ENCODE measurements at places on chromosomes 12 and 14.

DNA sequence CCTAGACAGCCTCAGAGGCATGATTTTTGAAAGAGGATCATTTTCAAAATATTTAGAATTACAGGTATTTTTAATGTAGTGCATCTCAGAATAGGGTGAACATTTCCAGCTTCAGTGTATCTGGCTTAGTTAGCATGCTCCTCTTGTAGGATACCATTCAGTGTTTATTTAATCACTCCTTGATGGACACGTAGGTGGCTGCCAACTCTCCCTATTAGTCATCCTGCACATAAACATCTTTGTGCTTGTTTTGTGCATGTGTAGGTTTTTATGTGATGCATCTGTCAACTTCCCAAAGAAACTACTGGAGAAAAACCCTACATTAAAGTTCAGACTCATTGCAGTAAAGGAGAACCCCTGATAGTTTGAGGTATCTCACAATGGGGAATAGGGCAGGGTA is 52.5 kb upstream of the RBM19 start:
- no peak for DNase-seq

GRCh38 chr14:33837943-33838683 is 112.8 kb downstream of the EGLN3 start:
- no peak for DNase-seq

DNA sequence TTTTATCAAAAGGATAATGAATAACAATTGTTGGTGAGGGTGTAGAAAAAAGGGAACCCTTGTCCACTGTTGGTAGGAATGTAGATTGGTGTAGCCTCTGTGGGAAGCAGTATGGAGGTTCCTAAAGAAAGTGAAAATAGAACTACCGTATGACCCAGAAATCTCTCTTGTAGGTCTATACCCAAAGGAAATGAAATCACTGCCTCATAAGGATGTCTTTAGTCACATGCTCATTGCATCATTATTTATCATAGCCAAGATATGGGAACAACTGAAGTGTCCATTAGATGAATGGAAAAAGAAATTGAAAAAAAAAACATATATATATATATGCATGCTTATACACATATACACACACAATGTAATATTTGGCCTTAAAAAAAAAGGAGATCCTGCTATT is 158.8 kb upstream of the NPAS3 start:
- DNase-seq, result no peak

- DNase-seq, result no peak
Observed at GRCh38 chr12:11804130-11804529, 154.7 kb downstream of the ETV6 start.

- no peak for DNase-seq
Observed at GRCh38 chr14:32458720-32459119, 129.6 kb downstream of the AKAP6 start.

- no peak for DNase-seq
Observed at GRCh38 chr12:62426089-62426488, 40.5 kb upstream of the MON2 start.

GRCh38 chr12:123280971-123281370 is 9.3 kb upstream of the CDK2AP1 start:
- no peak for DNase-seq

DNA sequence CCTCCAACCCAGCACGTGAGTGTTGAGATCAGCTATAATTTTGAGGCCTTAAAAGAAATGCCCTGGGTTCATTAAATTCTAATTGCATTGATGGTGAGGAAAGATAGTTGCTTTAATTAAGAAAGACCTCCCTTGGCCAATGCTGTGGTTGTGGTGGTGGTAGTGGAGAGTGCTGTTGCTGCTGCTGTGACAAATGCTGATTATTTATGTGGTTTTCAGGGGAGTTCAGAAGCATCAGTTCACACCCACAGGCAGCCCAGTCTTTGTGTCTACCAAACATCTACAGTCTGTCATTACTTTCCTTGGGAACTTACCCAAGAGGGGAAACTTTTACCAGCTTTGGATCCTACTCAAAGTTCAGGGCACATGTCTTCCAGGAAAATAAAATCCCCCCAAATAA is 178.4 kb upstream of the PARP11 start:
- DNase-seq, result no peak

GRCh38 chr14:104318558-104319490 is 180.4 kb downstream of the KIF26A start:
- no peak for DNase-seq

DNA sequence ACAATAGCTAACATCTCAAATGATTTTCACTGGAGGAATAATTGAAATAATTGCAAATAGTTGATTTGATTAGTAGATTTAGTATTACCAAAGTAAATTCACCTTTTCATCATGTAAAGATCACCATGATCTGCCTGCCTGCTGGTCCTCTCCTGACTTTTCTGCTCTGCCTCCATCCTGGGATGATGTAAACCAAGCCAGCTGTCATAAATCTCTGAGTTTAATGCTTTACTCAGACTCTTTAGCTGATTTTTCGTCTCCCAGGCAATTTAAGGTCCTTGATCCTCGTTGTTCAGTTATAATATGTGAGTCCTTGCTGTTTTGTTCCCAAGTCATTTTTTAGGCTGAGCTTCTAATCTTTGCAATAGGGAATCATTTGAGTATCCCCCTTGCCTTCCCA is 138.0 kb downstream of the ANO4 start:
- DNase-seq, result no peak

- no peak for DNase-seq
Observed at GRCh38 chr12:132601171-132601883, 9.1 kb downstream of the LRCOL1 start.

GRCh38 chr14:101591121-101591520 is 29.8 kb downstream of the DIO3 start:
- no peak for DNase-seq

- DNase-seq, result no peak
Observed at GRCh38 chr12:124211753-124212152, 83.1 kb upstream of the RFLNA start.

- no peak for DNase-seq
Observed at GRCh38 chr12:64351265-64351664, 39.3 kb downstream of the C12orf56 start.

GRCh38 chr12:76634133-76634532 is 74.6 kb upstream of the OSBPL8 start:
- DNase-seq, result no peak

- DNase-seq, result no peak
Observed at GRCh38 chr12:79661629-79662028, 29.1 kb downstream of the PAWR start.

- DNase-seq, result no peak
Observed at GRCh38 chr12:124352839-124353238, 57.9 kb downstream of the RFLNA start.
